ENCODE measurements at places on chromosomes 6 and 20.

GRCh38 chr20:2816583-2817340 is 598 bp downstream of the TMEM239 start:
- peaks cover 3% of the 10 kb centered on the region for H3K36me3 ChIP-seq
- H3K4me1 ChIP-seq, result peaks cover 7% of the 10 kb centered on the region
- no peak for DNase-seq
- H3K27ac ChIP-seq, result no peak overlapping the region
- no peak overlapping the region for H3K4me3 ChIP-seq

DNA sequence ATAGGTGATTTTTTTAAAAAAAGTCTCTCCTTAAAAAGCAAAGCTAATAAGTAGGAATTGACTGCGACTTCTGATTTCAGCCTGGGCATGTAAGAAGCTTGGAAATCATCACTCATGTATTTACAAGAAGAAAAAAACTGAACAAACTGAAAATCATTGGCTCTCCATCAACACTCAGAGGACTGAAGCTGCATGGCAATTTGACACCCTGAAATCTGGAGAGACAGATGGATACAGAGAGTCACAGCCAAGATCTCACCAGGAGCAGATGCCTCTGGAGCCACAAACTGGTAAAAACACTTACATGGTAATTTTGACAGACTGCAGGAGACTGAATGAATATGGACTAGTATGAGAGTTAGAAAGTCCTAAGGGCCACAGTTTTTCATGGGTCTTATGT is 191.2 kb upstream of the TCF21 start:
- no peaks in the 10 kb centered on the region for H3K36me3 ChIP-seq
- no peak for DNase-seq
- peaks cover 6% of the 10 kb centered on the region for H3K27me3 ChIP-seq
- no peaks in the 10 kb centered on the region for H3K4me1 ChIP-seq

DNA sequence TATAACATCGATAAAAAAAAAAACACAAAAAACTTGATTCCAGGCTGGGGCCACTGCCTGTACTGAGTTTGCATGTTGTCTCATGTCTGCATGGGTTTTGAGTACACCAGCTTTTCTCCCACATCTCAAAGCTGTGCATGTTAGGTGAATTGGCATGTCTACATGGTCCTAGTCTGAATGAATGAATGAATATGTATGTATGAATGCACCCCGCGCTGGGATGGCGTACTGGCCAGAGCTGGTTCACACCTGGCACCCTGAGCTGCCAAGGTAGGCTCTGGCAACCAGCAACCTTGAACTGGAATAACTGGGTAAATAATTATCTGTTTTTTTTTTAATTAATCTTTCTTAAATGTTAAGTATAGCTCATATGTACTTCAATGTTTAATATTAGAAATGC is 131.0 kb downstream of the MAN1A1 start:
- H3K4me1 ChIP-seq, result no peaks in the 10 kb centered on the region
- H3K36me3 ChIP-seq, result no peaks in the 10 kb centered on the region
- no peak for DNase-seq
- H3K4me3 ChIP-seq, result no peak overlapping the region
- no peaks in the 10 kb centered on the region for H3K27me3 ChIP-seq

DNA sequence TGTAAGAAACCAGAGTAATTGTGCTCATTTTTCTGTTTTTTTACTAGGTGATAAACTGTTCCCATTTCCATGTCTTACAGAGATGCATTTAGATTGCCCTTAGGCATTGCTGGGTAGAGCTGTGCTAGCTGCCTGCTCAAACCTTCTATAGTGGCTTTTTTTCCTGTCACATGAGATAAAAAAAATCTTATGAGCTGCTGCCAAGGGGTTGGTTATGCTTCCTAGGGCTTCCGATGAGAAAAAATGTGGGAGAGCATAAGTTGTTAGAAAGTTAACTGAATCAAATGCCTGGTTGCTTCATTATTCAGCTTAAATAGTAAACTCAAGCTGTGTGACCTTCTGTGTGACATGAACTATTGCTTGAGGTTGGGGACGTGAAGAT is 50.0 kb upstream of the NOX3 start:
- H3K27me3 ChIP-seq, result no peaks in the 10 kb centered on the region
- H3K27ac ChIP-seq, result no peak overlapping the region
- H3K4me3 ChIP-seq, result no peak overlapping the region
- H3K36me3 ChIP-seq, result peaks cover 2% of the 10 kb centered on the region
- H3K4me1 ChIP-seq, result peaks cover 14% of the 10 kb centered on the region
- no peak for DNase-seq

DNA sequence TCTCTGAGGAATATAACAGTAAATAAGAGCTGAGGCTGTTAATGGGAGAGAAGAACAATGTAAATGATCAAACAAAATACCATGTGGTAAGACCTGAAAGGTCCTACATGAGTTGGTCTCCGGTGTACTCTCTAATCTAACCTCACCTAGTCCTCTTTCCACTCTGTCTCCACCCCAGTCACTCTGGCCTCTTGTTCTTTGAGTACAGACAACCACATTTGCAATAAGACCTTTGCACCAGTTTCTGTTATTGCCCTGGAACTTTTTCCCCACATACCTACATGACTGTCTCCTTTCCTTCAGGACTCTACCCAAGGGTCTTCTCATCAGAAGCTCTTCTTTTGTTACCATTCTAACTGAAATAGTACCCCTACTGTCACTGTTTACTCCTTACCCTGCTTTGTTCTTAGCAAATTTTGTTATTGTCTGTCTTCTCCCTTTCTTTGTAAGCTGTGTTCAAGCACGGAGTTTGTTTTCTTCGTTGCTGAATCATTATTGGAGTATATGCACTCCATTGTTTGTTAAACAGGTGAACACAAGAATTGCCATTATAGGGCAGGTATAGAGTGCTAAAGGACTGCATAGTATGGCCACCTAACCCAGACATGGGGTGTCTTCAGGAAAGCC is 37.3 kb downstream of the MAPK14 start:
- peaks cover 28% of the 10 kb centered on the region for H3K36me3 ChIP-seq
- H3K4me1 ChIP-seq, result peaks cover 41% of the 10 kb centered on the region
- H3K27me3 ChIP-seq, result no peaks in the 10 kb centered on the region
- no peak for DNase-seq
- H3K4me3 ChIP-seq, result no peak overlapping the region
- no peak overlapping the region for H3K27ac ChIP-seq

- peaks cover 32% of the 10 kb centered on the region for H3K36me3 ChIP-seq
- peak overlapping the region; percentile 16 for H3K27ac ChIP-seq
- H3K4me3 ChIP-seq, result no peak overlapping the region
- peaks cover 27% of the 10 kb centered on the region for H3K4me1 ChIP-seq
- H3K27me3 ChIP-seq, result no peaks in the 10 kb centered on the region
Observed at GRCh38 chr20:58986286-58986967, 5.4 kb downstream of the NELFCD start.

- H3K27me3 ChIP-seq, result no peaks in the 10 kb centered on the region
- H3K4me1 ChIP-seq, result peaks cover 15% of the 10 kb centered on the region
- H3K36me3 ChIP-seq, result no peaks in the 10 kb centered on the region
- H3K4me3 ChIP-seq, result no peak overlapping the region
Observed at GRCh38 chr6:144330017-144330987, 45.2 kb downstream of the UTRN start.

DNA sequence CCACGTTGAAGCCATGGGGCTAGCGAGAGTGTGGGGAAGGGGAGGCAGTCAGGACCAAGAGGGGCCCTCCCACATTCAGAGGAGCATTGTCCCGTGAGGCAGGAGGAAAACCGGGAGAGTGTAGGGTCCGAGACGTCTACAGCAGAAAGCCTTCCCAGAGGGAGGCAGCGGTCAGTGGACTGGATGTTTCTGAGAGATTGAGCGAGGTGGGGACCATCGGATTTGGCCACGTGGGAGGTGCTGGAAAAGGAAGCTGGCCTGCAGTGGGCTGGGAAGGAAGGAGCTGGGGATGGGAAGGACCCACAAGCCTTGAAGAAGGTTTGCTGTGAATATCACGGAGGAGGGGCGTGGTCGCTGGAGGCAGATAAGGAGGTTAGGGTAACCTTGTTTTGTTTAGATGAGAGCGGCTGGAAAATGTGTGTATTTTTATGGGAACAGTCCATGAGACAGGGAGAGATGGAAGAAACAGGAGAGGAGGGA is 119.0 kb upstream of the RNF24 start:
- H3K4me1 ChIP-seq, result peaks cover 29% of the 10 kb centered on the region
- peaks cover 7% of the 10 kb centered on the region for H3K27me3 ChIP-seq
- no peak overlapping the region for H3K27ac ChIP-seq
- H3K4me3 ChIP-seq, result no peak overlapping the region
- no peak for DNase-seq
- H3K36me3 ChIP-seq, result no peaks in the 10 kb centered on the region

All from activated naive CD8-positive, alpha-beta T cell treated with anti-CD3 and anti-CD28 coated beads for 36 hours (primary cell).